Motor neuron (in vitro differentiated cells): ENCODE measurements at places on chromosomes 3 and 15. TPM values are rescaled to one million over a fixed set of nuclear protein-coding genes. Genes with fewer than 3 reads are reported as not detected.

GRCh38 chr15:76711351-76711827 is 193.8 kb downstream of the SCAPER start:
- no peak for ATAC-seq

Gene GCNT3
- total RNA-seq = 67.3 and 75.5 TPM in 2 replicates

Gene HACL1
- 17.0 and 23.5 TPM in 2 replicates for total RNA-seq

- no peak for ATAC-seq
Measured at GRCh38 chr15:36777926-36778325, 198.5 kb downstream of the CDIN1 start.

GRCh38 chr15:89406218-89406939 is 71.8 kb upstream of the POLG start:
- ATAC-seq = no peak

GRCh38 chr3:102090721-102091045 is 241.4 kb downstream of the NFKBIZ start:
- ATAC-seq = no peak

Gene CLDN18
- total RNA-seq = 0.32 and 0.73 TPM in 2 replicates

Gene ROPN1
- total RNA-seq = 1.8 TPM in 1 of 2 replicates, not detected in the other

- no peak for ATAC-seq
Measured at GRCh38 chr3:119604878-119605277, 7.2 kb downstream of the PLA1A start.

Gene SI
- total RNA-seq = not detected in 2 replicates

Gene HAPLN3
- 1.3 TPM in 2 replicates for total RNA-seq

GRCh38 chr15:51074926-51075325 is 19.8 kb downstream of the TNFAIP8L3 start:
- no peak for ATAC-seq

Gene DHX30
- 42.7 and 44.7 TPM in 2 replicates for total RNA-seq

- ATAC-seq = no peak
Measured at GRCh38 chr3:27451842-27452241, 32.3 kb downstream of the SLC4A7 start.

Gene CLDN16
- total RNA-seq = not detected in 2 replicates

GRCh38 chr15:82307714-82308081 is 41.6 kb downstream of the GOLGA6L10 start:
- no peak for ATAC-seq
